ENCODE measurements at places on chromosomes 7 and 10.

GRCh38 chr7:118183428-118183785 lies 557 bp upstream of the LSM8 start:
- DNase-seq = peak; percentile 11

- no peak for DNase-seq
Observed at GRCh38 chr7:131506597-131506996, 49.8 kb downstream of the PODXL start.

DNA sequence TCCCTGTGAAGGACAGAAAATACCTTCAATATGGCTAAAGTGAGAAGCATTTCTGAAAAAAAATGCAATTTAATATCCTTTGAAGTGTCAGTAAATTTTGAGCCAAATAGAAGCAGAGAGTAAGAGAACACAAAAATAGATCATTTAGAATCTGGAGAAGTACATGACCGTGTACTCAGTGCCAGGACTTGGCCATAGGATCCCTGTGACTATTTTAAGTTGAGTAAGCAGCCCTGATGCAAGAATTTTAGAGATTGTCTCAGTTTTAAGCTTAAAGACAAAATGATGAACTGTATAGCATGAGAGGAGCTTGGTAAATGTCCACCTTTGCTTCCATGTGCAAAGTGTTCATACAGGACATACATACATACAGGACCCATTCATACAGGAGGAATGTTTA lies 2.5 kb downstream of the PTER start:
- DNase-seq = no peak

DNA sequence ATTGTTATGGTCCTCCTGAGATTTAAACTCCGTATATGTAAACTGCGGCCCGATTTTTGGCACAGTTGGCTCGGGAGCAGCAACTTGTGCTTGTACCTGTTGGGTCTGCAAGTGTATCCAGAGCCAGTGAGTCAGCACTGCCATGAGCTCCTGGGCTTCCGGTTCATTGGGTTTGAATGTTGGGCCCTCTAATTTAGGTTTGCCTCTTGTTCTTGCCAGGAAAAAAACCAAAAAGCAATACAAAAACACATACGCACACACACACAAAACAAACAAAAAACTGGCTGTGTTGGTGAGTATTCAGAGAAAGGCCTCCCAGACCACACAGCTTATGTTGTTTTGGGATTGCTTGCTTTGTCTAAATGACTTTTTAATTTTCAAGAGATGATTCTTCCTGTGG lies 26.3 kb downstream of the SND1 start:
- DNase-seq = no peak

GRCh38 chr10:27157150-27157549 lies 2.0 kb downstream of the MASTL start:
- DNase-seq = no peak

GRCh38 chr7:78212476-78213060 lies 414.0 kb downstream of the PHTF2 start:
- no peak for DNase-seq

- no peak for DNase-seq
Observed at GRCh38 chr7:25005658-25006057, 25.7 kb upstream of the OSBPL3 start.

DNA sequence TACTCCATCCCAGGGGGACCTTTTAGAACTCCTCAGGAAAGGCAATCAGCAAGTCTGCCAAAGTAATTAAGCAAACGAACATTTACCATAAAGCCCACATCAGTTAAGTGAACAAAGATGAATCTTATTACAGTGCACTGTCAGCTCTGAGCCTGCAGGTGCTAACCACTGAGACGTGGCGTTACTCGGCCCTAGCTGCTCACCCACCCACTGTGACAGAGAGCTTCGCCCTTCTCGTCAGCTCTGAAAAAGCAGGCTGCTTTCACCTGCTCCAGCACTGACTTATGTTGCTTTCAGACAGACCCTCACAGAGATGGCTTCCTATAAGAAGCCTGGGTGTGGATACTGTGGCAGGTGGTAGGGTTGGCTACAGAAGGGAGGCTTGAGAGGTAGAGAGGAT lies 57.7 kb upstream of the KCNIP2 start:
- peak; percentile 76 for DNase-seq

GRCh38 chr10:31209478-31209877 lies 109.5 kb upstream of the ZEB1 start:
- no peak for DNase-seq

- DNase-seq = no peak
Observed at GRCh38 chr10:45075216-45075615, 74.5 kb downstream of the ZNF22 start.

GRCh38 chr10:28593811-28594210 lies 60.9 kb downstream of the WAC start:
- no peak for DNase-seq

DNA sequence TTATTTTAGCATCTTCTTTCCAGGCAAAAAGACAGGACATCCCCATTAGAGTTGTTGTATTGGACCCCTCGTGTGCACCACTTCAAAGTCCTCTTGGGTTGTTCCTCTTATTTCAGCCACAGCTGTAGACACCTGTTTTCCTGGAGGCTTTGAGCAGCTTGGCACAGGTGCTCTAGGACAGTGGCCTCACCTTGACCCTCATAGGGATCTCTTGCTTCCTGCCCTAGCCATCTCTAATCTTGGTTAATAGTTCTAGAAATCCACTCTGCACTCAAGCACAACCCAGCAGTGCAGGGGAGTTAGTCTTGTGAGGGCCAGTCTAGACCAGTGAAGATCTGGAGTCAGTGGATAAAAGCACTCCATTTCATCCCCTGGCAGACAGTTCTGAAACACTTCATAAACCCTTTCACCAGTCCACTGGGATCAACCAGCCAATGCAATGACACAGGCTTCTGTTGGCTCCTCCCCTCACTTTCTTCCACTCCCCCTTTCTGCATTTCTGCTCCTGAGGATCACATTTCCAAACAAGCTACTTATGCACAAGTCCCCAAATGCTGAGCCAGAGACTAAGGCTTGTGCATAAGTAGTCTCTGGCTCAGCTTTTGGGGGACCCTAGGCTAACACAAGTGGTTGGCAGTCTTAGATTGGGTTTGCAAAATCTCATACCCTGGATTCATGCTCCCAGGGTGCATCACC lies 131.5 kb upstream of the LAMB4 start:
- no peak for DNase-seq

DNA sequence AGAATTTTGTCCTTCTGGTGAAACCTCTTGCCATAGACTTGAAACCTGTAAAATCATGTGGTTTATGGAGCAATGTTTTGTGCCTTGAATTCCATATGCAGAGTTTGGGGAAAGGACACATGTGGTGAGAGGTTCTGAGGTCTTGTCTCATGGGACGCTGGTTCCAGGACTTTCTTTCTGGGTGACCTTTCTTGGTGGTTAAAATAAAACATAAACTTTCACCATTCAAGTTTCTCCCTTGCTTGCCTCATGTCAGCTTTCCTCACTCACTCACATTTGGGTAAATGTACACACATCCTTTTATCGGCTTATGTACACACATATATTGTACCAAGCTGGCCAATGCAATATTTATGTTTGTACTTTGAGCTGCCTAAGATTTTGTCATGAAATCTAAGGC lies 144.9 kb upstream of the CELF2 start:
- DNase-seq = no peak

DNA sequence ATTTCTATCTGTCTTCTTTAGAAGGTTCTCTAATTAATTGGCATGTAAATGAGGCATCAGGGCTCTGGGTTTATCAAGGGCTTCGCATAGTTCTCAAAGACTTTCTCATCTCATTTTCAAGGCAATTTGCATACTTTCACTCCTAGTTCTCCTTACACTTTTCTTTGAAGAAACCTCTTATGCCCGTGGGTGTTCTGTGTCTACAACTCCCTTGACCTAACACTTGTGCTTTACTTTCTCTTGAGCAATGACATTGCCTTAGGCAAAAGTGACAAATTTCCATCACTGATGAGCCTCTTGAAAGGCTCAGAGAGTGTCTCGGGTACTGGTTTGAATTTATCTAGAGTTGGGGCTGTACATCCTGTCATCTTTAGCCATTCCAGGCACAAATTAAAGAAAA lies 74.7 kb upstream of the ITPRID1 start:
- DNase-seq = no peak

DNA sequence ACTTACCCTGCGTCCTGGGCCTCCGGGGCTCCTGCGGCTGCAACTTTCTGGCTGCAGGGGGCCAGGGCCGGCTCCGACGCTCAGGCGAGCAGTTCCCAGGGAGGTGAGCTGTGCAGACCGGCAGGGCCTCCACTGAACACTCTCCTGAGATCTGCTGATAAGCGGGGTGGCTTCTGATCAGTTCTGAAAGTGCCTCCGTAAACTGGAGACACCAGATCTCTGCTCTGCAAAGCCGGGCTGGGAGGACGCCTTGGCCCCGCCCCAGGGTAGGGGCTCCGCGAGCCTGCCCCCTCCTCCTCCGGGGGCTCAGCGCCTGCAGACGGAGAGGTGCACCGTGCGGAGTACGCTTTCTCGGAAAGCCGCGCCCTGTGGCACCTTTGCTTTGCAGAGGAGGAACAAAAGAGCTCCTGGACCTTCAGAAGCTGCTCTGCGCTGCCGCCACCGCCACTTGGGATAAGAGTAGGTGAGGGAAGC lies 141.3 kb upstream of the VKORC1L1 start:
- no peak for DNase-seq

GRCh38 chr10:93080350-93081046 lies 6.8 kb downstream of the CYP26A1 start:
- DNase-seq = peak; percentile 81

GRCh38 chr7:20825555-20825954 lies 38.9 kb upstream of the SP8 start:
- no peak for DNase-seq

DNA sequence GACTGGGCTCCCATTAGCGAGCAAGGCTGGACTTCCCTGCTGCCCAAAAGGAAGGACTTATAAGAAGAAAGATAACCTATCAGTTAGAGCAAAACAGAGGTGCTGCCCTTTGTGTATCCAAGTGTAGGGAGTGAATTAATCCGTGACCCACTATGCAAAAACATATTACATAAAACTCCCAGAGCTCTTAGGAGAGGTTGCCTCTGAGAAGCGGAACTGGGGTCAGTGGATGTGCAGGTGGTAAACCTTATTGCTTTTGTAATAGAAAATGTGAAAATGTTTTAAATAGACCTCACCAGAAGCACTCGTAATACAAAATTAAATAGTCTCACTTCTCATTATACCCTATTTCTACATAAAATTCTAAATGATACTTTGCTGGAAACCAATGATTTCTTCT lies 17.1 kb upstream of the IL6 start:
- DNase-seq = peak; percentile 38

DNA sequence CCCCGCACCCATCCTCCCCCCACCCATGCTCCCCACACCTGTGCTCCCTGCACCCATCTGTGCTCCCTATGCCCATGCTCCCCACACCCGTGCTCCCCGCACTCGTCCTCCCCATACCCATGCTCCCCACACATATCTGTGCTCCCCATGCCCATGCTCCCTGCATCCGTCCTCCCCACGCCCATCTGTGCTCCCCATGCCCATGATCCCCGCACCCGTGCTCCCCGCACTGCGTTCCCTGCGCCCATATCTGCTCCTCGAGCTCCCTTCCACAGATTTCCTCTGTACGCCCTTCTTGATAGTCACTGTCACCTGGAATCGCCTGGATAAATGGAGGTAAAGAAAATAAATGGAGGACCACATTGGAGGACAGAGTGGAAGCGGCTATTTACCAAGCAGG lies 9.9 kb downstream of the DIP2C start:
- no peak for DNase-seq

DNA sequence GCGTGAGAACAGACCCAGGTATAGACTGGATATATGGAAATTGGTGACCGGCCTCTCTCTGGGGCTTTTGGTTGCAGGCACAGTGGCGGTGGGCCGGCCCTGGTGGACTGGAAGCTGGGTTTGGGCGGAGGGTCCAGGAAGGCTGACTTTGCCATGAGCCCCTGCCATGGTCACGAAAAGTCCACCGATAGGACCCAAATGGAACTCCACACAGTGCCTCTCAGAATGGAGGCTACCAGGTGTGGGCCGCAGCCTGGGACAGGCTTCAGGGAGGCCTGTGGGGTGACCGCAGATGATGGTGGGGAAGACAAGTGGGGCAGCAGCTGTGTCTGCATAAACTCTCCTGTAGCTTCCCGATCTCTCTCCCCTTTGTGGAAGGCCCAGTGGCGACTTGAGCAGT lies 123.2 kb downstream of the DNAJB6 start:
- no peak for DNase-seq

GRCh38 chr10:17209302-17209701 lies 7.8 kb upstream of the TRDMT1 start:
- no peak for DNase-seq
